ENCODE measurements at places on chromosomes 7 and 10.

DNA sequence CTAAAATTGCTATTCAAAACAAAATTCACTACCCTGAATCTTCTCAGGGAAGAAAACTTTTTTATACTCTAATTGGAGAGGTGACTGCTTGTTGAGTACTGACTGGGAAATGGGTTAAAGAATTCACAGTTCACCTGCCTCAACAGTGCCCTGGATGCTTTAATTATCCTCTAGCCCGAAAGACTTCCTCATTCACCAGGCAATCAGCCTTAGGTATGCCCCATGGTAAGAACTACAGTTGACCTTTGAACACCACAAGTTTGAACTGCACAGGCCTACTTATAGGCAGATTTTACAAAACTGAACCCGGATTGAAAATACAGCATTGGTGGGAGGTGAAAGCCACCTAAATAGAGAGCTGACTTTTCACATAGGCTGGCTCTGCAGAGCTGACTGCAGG is 175.3 kb downstream of the ELAPOR2 start:
- no peak for DNase-seq

GRCh38 chr7:120052884-120053382 is 220.0 kb upstream of the KCND2 start:
- DNase-seq, result peak; percentile 40

GRCh38 chr10:31687663-31688482 is 240.8 kb downstream of the ARHGAP12 start:
- DNase-seq, result no peak

- no peak for DNase-seq
Measured at GRCh38 chr7:78443811-78444210, 645.2 kb downstream of the PHTF2 start.

- DNase-seq, result no peak
Measured at GRCh38 chr10:101874252-101874651, 30.7 kb upstream of the KCNIP2 start.

DNA sequence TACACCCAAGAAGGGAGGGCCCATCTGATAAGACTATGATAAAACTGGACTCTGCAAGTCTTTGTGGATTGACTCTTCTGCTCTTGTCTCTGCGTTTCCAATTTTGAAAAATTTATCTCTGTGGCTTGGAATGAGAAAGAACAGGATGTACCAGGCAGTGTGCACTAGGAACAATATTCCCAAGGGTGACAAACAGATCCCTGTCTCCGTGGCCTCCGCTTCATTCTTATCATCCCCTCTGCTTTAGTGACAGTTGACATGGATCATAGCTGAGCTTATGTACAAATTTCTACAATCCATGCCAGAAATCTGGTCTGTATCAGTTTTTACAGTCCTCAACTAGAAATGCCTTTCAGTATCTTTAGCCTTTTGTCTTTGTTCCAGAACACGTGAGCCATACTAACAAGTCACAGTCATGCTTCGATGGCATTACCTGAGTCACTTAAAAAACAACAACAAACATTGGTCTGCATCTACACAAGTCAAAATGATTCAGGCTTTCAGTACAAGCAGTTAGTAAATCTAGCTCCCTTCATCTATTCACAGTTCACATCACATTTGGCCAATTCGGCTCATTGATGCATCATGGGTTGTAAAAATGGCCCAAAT is 393.6 kb upstream of the CELF2 start:
- no peak for DNase-seq

GRCh38 chr7:50857804-50858489 is 75.3 kb upstream of the GRB10 start:
- no peak for DNase-seq

DNA sequence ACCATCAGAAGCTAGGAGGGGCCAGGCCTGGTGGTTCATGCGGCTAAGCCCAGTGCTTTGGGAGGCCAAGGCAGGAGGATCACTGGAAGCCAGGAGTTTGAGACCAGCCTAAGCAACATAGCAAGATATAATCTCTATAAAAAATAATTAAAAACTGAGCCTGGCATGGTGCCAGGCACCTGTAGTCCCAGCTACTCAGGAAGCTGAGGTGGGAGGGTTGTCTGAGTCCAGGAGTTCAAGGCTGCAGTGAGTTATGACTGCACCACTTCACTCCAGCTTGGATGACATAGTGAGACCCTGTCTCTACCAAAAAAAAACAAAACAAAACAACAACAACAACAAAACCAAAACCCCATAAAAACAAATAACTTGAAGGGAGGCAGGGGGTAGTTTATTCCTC is 172.9 kb upstream of the FAM171A1 start:
- no peak for DNase-seq

GRCh38 chr7:116776610-116777289 is 85.6 kb upstream of the CAPZA2 start:
- peak; percentile 55 for DNase-seq

DNA sequence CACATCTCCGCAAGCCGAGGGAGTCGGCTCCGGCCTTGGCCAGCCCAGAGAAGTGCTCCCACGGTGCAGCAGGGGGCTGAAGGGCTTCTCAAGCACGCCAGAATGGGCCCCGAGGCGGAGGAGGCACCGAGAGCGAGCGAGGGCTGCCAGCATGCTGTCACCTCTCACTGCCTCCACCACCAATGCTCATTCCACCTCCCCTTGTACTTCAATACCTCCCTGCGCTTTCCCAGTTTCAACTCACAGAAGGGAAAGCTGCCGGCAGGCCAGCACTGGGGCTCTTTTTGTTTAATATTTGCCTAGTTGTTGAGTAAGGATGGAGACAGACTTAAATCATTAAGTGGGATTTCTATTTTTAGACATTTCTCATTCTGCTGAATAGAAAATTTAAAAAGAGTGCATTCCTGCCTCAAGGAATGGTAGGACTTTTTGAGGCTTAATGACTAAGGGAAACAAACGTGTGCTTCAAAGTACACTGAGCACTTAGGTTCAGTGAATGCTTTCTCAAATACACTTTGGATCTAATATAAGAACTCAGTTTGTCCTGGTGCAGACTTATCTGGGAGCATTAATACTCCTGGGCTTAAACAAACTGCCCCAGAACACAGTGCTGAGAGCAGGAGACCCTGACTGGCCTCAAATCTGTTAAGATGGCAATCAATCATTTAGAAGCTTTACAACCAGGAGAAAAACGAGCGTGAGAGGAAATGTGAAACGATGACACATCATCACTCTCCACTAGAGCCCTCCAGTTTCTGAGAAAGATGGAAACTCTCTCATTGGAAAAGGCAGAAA is 131.2 kb downstream of the RALA start:
- DNase-seq, result no peak

- DNase-seq, result no peak
Measured at GRCh38 chr10:32357056-32357735, 10.2 kb upstream of the EPC1 start.

- DNase-seq, result no peak
Measured at GRCh38 chr7:155169498-155170065, 99.5 kb downstream of the HTR5A start.

DNA sequence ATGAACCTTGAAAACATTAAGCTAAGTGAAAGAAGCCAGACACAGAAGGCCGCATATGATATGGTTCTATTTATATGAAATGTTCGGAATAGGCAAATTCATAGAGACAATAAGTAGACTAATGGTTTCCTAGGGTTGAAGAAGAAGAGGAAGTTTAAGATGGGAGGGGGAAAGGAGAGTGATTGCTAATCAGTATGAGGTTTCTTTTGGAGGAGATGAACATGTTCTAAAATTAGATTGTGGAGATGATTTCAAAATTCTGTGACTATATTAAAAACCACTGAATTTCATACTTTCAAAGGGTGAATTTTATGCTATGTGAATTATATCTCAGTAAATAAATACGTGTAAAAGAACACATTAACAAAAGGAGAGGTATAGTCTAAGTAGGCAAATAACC is 176.4 kb upstream of the HPS1 start:
- no peak for DNase-seq

DNA sequence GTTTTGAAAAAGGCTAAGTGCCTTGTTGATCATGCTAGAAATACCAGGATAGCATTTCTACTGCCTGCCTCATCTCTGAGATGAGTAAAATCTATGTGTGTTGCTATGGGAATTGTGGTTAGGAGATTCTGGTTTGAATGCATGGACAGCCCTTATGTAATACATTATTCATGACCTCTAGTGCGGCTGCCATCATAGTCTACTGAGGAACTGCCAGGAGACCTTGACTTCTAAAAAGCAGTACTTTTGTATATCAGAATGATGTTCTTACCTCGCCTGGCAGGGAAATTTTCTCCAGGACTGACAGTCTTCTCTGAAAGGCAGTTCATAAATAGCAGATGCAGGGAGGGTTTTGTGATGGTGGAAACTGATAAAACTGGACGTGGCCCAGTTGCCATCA is 248.5 kb downstream of the NSUN6 start:
- no peak for DNase-seq

GRCh38 chr7:111755383-111755782 is 193.1 kb upstream of the IMMP2L start:
- no peak for DNase-seq

GRCh38 chr7:77657427-77658224 is 38.6 kb upstream of the RSBN1L start:
- peak; percentile 39 for DNase-seq

DNA sequence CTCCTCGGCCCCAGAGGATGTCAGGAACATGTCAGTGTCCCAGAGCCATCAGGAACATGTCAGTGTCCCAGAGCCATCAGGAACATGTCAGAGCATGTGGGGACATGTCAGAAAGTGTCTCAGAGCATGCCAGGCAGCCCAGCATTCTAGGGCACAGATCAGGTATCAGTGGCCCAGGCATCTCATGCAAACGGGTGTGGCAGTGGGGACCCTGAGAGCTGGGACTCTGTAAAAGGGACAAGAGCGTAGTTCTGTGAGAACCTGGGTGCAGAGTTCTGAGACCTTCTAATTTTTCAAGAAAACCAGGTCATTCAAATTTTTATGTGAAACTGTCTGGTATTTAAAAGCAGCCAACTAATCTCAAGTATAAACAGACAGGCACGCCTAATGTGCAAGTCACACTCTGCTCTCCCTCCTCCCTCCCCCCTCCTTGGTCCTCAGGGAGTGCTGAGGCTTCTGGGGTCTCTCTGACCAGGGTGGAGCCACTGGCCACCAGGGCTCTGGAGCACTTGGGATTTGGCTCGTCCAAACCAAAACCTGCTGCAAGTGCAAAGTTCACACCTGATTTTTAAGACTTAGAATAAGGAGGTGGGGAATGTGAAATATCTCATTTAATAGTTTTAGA is 64.6 kb downstream of the ALOX5 start:
- no peak for DNase-seq

- DNase-seq, result no peak
Measured at GRCh38 chr10:4038000-4038399, 253.0 kb upstream of the KLF6 start.

DNA sequence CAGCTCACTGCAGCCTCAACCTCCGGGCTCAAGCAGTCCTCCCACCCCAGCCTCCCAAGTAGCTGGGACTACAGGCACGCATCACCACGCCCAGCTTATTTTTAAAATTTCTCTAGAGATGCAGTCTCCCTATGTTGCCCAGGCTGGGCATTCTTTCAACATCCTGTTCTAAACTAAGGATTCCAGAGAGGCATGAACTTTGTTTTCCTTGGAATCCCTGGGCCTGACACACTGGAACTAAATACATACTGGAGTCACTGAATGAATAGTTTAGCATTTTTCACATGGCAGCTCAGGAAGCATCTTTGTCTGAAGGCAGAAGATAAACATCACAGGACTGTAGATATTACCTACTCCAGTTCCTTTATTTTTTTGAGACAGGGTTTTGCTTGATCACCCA is 108.7 kb downstream of the ITIH5 start:
- no peak for DNase-seq

- DNase-seq, result no peak
Measured at GRCh38 chr7:54672519-54672918, 86.5 kb downstream of the SEC61G start.

GRCh38 chr7:142481548-142481947 is 223.7 kb upstream of the PRSS58 start:
- no peak for DNase-seq

DNA sequence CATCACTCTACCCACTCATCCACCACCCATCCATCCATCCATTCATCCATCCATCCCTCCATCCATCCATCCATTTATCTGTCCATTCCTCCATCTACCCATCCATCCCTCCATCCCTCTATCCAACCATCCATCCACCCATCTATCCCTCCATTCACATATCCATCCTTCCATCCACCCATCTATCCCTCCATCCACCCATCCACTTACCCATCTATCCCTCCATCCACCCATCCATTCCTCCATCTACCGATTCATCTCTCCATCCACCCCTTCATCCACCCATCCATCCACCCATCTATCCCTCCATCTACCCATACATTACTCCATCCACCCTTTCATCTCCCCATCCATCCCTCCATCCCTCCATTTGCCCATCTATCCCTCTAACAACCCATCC is 239.6 kb upstream of the SHH start:
- DNase-seq, result no peak

- no peak for DNase-seq
Measured at GRCh38 chr10:92111336-92111939, 179.4 kb downstream of the CPEB3 start.

DNA sequence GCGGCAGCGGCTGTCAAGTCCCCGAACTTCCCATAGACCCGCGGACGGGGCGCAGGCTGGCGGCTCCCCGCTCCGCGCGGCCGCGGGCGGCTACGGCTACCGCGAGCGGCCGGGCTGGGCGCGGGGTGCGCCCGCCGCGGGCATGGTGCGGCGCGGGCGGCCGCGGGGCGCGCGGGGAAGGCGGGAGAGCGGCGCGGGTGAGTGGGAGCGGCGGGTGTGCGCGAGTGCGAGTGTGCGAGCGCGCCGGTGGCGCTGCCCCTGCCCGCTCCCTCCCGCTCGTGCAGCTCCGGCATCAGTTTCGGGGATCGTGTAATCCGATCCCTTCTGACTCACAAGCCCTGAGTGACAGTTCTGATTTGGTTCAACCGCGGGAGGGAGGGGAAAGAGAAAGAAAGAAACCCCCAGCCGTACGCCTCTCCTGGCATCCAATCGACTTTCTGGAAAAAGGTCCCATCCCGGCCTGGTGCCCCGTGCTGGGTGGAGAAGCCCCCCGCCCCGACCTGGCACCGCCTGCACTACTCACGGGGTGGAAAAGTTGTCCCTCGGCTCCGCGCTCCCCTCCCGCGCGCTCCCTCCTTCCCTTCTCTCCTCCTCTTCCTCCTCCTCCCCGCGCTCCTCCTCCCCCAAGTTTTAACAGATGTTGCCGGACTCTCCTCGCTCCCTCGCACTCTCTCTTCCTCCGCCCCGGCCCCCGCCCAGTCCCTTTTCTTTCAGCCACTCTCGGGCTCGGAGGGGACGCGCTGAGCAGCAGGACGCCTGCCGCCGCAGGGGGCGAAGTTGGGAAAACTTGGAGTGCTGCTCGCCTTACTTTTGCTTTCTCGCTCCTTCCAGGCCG is at the start of gene GLI3:
TSS of gene GLI3 (minus strand) at position 234 of the 835 bp plus-strand sequence. CDS start 13,956 bp downstream, outside the sequence.
- peak; percentile 88 for DNase-seq

DNA sequence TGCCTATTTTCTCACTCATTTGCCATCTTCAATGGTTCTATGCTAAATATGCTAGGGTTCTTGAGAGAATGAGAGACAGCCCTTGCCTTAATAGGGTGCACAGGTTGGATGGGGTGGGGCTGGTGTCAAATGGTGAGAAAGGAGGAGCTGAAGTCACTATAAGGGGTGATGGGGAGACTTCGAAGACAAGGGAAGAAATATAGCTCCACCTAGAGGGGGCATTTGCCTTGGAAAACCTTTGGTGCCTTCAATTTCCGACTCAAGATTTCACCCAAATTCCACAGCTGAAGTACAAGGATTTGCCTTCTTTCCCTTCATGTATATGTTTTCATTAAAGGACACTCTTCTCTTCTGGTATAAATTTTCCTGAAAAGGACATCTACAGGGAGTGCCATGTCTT is 5.6 kb downstream of the PTN start:
- DNase-seq, result no peak

Data from fibroblast of the conjunctiva (primary cell).